H7 (cell line): ENCODE measurements at places on chromosomes 16 and 17. TPM values are rescaled to one million over a fixed set of nuclear protein-coding genes. Genes with fewer than 3 reads are reported as not detected.

The AURKB gene
- 209 and 254 TPM in 2 replicates for total RNA-seq

The CACNG3 gene
- not detected in 2 replicates for total RNA-seq

The CCL7 gene
- total RNA-seq: not detected in 2 replicates

The TEKT5 gene
- 0.31 TPM in 1 of 2 replicates, not detected in the other for total RNA-seq

The CX3CL1 gene
- total RNA-seq: 0.67 and 2.1 TPM in 2 replicates

The OSGIN1 gene
- 1.3 and 1.6 TPM in 2 replicates for total RNA-seq

The CDK5R1 gene
- 9.9 and 10.5 TPM in 2 replicates for total RNA-seq

The ZSCAN10 gene
- total RNA-seq: 217 and 238 TPM in 2 replicates

The CFAP97D1 gene
- 0.21 and 0.37 TPM in 2 replicates for total RNA-seq

The TXNL4B gene
- total RNA-seq: 6.1 and 8.3 TPM in 2 replicates

The CHAD gene
- not detected in 2 replicates for total RNA-seq

The TBC1D28 gene
- total RNA-seq: 0.18 TPM in 1 of 2 replicates, not detected in the other

The CDH13 gene
- 0.78 and 0.80 TPM in 2 replicates for total RNA-seq

The GDPD1 gene
- total RNA-seq: 3.1 and 4.3 TPM in 2 replicates

The TMC5 gene
- total RNA-seq: 1.0 and 1.7 TPM in 2 replicates

The CPNE7 gene
- total RNA-seq: 5.9 and 11.8 TPM in 2 replicates

The LYRM9 gene
- 3.4 and 4.9 TPM in 2 replicates for total RNA-seq

The CLEC18B gene
- total RNA-seq: 0.55 TPM in 1 of 2 replicates, not detected in the other

The SECTM1 gene
- total RNA-seq: 0.44 and 0.94 TPM in 2 replicates

The C16orf89 gene
- 3.4 and 4.1 TPM in 2 replicates for total RNA-seq
